NCI-H2107 (cell line): ENCODE measurements at places on chromosomes 7 and 10.

DNA sequence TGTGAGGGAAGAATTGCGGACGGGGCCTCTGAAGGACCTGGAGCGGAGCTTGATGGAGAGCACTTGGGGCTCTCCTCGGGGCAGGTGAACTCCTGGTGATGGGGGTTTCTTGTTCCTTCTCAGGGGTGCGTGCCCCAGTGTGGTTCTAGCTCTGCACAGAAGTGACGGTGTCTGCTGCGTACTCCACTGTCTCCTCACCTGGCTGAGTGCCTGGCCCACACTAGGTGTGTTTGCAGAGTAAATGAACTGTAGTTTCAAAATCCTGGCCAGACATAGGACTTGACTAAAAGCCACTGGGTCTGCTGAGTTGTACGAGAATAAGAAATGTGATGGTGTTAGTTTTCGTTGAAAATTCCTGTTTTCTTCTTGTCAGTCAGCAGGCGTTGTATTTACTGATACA, 35.6 kb downstream of the DYNC2I1 start:
- DNase-seq = no peak

- no peak for DNase-seq
Measured at GRCh38 chr7:145360511-145361100, 524.8 kb upstream of the TPK1 start.

- DNase-seq = no peak
Measured at GRCh38 chr10:56823849-56824248, 462.8 kb upstream of the ZWINT start.

GRCh38 chr10:63720676-63721075, 199.5 kb downstream of the REEP3 start:
- no peak for DNase-seq

- DNase-seq = no peak
Measured at GRCh38 chr10:27724287-27724686, 21.3 kb downstream of the MKX start.

GRCh38 chr7:43792471-43793150, 34.1 kb downstream of the BLVRA start:
- DNase-seq = no peak
